ENCODE measurements at places on chromosomes 4 and X.

- no peak for DNase-seq
Observed at GRCh38 chrX:111123606-111124179, 27.7 kb downstream of the PAK3 start.

DNA sequence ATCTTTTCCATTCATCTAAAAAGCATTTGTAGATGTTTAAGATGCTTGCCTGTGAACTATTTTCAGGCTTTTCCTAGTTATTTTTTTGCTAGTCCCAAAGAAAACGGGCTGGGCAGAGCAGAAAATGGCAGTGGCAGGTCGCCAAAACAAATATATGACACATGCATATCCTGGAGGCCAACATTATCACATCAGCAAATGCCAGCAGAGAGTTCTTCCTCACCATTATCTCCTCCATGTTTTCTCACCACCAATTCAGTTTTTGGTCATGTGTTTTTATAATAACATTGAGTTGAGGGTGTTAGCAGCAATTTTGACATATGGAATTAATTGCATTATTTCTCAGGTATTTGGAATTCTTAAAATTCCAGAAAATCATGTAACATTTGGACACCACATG is 97.9 kb upstream of the EOLA2 start:
- DNase-seq = no peak

- no peak for DNase-seq
Observed at GRCh38 chr4:124851741-124852140, 139.2 kb upstream of the ANKRD50 start.

DNA sequence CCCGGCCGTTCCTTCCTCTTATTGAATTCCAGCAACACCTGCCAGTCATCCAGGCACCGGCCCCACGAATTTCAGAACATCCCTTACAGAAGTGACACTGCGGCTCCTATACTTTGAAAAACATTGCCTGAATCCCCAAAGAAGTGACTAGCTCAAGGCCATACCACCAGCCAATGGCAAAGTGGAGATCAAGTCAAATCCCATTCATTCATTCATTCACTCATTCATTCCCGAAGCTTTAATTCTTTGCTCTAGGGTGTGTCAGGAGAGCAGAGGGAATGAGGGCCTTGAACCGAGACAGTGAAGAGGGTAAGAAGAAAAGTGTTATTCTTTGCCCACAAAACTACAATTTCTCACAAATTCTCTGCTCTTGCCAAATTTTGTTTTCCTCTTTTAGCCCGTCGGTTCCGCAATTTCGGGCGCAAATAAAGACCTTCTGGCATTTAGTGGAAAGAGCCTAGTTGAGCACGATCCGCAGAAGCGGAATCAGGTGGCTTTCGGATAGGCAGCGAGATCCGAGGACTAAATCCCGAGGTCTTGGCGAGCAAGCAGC is 824 bp upstream of the HMGB3 start:
- no peak for DNase-seq

DNA sequence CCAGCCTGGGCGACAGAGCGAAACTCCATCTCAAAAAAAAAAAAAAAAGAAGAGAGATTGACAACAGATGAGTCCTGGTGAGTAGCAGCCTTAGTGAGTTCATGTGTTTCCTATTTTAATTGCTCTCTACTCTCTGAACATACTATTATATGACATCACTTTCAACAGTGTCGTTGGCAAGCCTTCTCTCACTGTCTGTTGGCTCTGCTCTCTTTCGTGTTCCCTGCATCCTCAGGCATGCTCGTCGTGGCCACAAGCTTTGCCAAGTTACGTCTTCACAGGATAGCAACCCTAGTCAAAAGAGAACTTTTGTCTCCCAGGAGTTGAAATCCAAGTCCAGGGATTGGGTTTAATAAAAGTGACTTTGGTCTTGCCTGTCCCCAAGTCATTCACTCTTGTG is 117.1 kb upstream of the EGFL6 start:
- no peak for DNase-seq
